ENCODE measurements at places on chromosomes 2 and 18.

DNA sequence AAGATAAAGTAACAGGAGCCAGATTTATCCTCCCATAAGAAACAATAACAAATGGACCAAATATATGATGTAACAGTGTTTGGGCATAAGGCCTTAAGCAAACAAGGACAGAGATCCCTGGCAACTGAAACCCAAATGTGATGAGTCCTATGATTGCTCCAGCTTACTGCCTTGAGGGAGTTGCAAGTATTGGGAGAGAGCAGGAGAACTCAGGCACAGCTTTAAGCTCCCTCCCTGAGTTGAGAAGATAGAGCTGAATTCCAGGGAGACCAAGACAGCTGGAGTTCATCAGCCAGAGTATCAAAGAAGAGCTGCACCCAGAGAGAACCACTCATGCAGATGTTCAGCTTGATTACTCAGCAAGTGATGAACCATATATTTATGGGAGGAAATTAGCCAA, 814.5 kb upstream of the RAB6C start:
- DNase-seq = no peak

GRCh38 chr2:239700686-239701345, 300.0 kb upstream of the HDAC4 start:
- DNase-seq = no peak

GRCh38 chr2:202079310-202079709, 6.3 kb downstream of the KIAA2012 start:
- no peak for DNase-seq

DNA sequence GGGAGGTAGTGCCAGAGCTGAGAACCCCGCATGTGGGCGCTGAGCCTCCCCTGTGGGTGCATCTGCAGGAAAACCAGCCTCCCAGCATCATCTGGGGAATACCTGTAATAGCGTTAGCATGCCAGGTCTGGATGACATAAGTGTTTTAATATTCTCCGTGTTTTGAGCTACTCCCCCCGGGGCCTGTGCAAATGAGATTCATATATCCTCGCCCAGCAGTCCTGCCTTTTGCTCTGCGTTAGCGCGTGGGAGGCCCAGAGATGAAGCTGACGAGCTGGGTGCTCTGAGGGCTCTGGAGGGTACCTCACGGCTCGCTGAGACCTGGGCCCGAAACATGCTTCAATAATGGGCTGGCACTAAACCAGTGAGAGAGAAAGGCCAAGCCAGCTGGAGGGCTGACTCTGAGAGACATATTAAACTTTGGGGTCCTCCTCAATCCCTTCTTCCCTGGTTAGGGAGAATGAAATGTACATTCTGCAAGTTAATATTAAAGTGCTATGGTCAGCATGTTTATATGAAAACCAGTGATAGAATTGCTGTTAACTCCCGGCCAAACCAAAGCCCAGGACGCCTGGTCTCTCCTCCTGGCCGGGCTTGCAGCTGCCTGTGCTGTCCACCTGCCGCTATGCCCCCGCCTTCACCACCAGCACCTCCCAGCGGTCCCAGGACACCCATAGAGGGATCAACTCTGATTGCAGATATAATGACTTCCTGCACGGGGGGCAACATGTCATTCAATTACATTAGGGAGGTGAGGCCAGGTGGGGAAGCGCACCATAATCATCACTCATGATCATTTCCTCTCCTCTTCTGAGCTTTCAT, 77.0 kb downstream of the EDAR start:
- DNase-seq = no peak

- no peak for DNase-seq
Observed at GRCh38 chr2:173339807-173340206, 14.9 kb upstream of the CDCA7 start.

GRCh38 chr18:56286775-56287325, 351.5 kb downstream of the TXNL1 start:
- no peak for DNase-seq

DNA sequence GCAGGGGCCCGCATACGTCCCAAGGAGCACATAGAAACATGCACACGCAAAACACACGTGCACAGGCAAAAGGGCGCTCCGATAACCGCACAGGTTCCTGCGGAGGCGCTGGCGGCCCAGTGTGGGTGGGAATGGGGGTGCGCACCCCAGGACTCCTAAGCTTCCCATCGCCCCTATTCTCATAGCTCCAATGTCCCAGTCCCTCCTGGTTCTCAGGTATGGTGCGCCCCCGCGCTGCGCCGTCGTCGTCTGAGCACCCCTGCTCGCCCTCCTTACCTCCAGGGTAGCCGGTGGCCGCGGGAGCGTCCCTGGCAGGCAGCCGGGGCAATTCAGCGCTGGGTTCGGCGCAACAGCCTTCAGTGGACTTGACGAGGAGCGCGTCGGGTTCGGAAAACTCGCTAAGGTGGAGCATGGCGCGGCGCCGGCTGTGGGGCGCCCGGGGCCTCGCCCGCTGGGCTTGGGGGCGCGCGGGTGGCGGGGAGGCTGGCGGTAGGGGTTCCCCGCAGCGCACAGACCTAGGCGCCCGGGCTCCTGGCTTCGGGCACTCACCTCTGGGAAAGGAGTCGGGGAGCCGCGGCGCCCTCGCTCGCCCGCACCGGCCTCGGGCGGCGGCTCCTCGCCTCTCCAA, 328 bp downstream of the EGR4 start:
- DNase-seq = no peak

- no peak for DNase-seq
Observed at GRCh38 chr2:218875692-218876246, 4.9 kb upstream of the WNT10A start.

- DNase-seq = no peak
Observed at GRCh38 chr2:196902828-196903227, 23.7 kb downstream of the PGAP1 start.

- peak; percentile 54 for DNase-seq
Observed at GRCh38 chr18:56575819-56576663, 62.4 kb downstream of the TXNL1 start.

DNA sequence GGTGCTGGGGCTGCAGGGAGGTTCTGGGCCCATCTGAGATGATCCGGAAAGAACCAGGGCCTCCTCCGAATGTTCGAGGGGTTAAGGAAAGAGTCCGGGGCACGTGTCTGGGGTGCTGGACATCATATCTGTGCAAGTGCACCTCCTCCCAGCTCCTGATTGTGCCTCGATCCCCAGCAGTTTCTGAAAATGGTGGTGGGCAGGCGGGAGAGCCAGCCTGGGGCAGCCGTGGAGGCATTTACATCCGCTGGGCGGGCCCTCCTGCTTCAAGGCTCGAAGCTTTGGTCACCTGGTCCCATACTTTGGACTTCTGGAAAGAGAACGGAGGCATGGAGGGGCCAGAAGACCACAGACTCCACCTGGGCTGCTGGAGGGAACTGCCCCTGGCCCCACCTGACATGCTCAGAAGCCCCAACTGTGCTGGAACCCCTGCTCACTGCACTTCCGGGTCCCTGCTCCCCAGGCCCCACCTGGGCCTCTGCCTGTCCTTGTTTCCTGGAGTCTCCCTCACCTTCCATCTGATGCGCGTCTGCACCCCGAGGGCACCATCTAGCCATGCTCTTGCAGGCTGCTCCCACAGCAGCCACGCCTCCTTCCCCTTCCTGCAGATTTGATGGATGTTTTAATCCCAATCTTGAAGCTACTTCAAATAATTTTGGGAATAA, 119.2 kb upstream of the HDAC4 start:
- no peak for DNase-seq

- no peak for DNase-seq
Observed at GRCh38 chr2:132664096-132664495, 5.9 kb downstream of the LYPD1 start.

DNA sequence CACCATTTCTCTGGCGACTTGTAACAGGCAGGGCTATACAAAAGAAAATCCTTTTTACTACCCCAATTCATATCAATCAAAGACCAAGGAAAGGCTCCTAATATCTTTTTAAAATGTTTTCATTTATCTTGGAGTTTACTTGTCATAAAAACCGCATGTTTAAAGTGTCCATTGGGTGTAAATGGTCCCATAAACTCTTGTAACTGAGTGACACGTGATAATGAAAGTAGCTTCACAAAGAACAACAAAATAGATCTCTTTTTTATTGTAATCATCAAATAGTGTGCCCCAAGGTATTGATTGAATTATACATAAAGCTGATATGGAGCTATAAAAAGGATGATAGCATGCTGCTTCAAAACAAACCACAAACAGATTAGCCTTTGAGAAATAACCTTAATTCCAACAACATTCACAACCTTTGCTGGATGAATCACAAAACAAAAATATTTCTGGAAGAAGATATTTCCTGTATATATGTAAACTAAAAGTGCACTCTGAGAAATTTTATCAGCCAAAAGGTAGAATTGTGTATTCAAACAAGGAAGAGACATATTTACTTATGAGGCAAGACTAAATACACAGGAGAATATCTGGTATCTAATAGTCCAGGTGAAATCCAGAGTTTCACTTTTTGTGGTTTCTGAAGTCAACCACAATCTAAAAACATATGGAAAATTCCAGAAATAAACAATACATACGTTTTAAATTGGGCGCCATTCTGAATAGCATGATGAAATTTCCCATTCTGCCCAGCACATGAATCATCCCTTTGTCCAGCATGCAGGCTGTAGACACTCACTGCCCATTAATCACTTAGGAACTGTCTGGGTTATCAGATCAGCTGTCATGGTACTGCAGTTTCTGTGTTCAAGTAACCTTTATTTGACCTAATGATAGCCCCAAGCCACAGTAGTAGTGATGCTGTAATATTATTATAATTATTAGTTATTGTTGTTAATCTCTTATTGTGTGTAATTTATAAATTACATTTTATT, 237.5 kb downstream of the PIK3C3 start:
- DNase-seq = no peak

GRCh38 chr2:237177986-237178385, 92.3 kb downstream of the COPS8 start:
- DNase-seq = no peak

GRCh38 chr2:126952216-126952615, 53.5 kb downstream of the TEX51 start:
- DNase-seq = no peak

DNA sequence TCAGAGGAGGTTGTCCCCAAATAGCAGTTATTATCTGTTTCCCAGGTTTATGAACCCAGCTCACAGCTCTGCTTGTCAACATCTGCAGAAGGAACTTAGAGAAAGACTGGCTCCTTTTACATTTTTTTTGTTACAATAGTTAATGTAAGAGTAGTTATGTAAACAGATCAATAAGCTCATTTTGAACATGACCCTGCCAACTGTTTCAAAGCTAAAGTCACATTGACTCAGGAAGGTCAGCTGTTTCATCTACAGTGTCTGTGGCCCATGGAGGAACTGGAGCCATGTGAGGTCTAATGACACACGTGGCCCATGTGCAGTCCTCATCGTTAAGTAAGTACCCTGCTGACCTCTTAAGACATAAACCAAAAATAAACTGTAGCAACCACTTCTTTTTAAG, 97.1 kb downstream of the SH3RF3 start:
- no peak for DNase-seq

DNA sequence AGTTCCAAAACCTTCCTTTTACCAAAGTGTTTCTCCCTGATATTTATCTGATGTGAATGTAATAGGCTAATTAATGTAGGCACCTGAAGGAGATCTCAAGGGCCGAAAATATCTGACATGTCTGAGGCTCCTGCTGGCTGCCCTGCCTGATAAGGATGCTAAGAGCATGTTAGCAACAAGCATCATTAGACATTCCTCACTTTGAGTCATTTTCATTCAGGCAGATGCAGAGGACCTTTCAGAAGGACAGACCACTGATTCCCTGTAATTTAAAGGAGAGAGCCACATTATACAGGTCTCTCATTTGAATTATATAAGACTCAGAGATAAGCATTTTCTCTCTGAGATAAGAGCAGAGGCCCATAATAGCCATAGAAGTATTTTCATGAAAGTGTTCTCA, 222.4 kb upstream of the NCKAP5 start:
- DNase-seq = no peak

- DNase-seq = peak; percentile 8
Observed at GRCh38 chr2:240917684-240918257, 11.6 kb downstream of the CROCC2 start.

DNA sequence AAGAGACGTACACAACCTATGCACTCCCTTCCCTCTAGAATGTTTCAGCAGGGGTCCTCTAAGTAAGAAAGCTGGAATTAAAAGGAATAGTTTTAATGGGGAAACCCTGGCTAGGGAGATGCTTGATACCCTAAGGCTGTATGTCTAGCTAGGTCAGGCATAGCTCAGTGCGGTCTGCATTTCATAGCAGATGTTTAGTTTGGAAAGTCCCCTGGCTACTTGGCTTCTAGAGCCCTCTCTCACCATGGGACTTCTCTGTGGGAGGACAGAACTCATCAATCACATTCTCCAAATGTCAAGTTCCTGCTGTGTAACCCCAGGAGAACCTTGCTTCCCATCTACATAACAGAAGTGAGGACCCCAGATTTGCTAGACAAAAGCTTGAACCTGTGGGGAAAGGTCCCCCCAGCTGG, 24.1 kb upstream of the ANXA4 start:
- no peak for DNase-seq
